ENCODE measurements at places on chromosomes 5 and 9. TPM values are rescaled to one million over a fixed set of nuclear protein-coding genes. Genes with fewer than 3 reads are reported as not detected.

MFAP3 gene
- polyA plus RNA-seq: 38.2 TPM

LECT2 gene
- 1.3 TPM for polyA plus RNA-seq

LMX1B gene
- polyA plus RNA-seq: 0.28 TPM

GPX8 gene
- polyA plus RNA-seq: 71.6 TPM

DMRT3 gene
- not detected for polyA plus RNA-seq

ALDH1A1 gene
- 47.9 TPM for polyA plus RNA-seq

ACTL7B gene
- polyA plus RNA-seq: not detected
